Fibroblast of villous mesenchyme (primary cell): ENCODE measurements at places on chromosomes 3 and 15. TPM values are rescaled to one million over a fixed set of nuclear protein-coding genes. Genes with fewer than 3 reads are reported as not detected.

GRCh38 chr3:178505832-178506231 lies 30.4 kb upstream of the KCNMB2 start:
- no peak for DNase-seq

GRCh38 chr15:91237445-91237844 lies 137.4 kb downstream of the SV2B start:
- no peak for DNase-seq

GRCh38 chr15:88426304-88426703 lies 40.9 kb downstream of the MRPL46 start:
- no peak for DNase-seq

DNA sequence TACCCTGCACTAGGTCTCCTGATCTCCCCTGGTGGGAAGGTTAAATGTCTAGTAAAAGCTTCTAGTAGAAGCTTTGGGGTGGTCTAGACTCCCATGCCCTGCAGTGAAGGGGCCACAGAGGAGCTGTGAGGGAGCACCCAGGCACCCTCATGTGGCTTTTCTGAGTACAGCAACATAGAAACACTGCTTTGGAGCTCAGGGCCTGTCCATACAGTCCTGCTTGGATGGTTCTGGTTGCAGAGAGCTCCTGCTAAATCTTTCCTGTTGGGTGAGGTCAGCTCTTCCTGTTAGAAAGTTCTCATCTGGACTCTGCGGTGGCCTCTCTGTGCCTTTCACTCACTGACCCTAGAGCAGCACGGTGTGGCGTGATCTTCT lies 47.8 kb downstream of the GPD1L start:
- peak; percentile 25 for DNase-seq

DNA sequence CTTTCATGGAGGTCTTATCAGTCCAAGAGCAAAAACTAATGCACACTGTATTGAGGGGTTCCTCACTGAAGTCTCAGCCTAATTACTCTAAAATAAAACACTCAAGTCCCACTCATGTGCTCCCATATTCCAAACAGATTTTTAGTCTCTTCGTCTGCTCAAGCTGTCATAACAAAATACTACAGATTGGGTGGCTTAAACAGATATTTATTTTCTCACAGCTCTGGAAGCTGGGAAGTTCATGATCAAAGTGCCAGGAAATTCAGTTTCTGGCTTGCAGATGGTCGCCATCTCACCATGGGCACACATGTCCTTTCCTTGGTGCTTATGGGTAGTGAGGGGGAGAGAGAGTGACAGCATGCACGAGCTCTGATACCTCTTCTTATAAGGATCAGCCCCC lies 147.5 kb downstream of the ANXA2 start:
- no peak for DNase-seq

DNA sequence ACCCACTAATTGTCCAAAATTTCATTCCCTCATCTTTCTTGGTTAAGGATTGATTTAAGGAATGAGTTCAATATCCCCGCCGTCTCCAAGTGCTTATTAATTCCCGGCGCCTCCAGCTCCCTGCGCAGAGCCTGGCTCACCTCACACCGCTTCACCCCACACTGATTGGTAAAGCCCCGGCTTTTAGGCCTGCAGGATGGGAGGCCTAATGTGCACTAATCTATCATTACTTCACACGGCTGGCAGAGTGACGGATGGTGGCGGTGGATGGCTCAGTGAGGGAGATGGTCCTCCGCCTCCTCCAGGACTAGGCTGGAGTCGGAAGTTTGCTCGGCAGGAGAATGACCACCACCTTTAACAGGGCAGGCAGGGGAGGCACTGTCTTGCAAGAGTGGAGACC lies 81.7 kb downstream of the MEGF11 start:
- no peak for DNase-seq

DNA sequence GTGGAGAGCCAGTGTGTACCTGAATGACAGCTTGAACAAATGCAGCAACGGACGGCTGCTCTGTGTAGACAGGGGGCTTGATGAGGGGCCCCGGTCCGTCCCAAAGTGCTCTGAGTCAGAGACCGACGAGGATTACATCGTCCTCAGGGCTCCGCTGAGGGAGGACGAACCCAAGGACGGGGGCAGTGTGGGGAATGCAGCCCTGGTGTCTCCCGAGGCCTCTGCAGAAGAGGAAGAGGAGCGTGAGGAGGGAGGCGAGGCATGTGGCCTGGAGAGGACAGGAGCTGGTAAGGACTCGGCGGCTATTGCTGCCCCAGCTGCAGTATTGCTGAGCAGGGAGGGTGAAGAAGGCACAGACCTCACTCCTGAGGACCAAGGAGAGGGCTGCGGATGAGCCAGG lies 54.4 kb upstream of the WNT7A start:
- DNase-seq, result no peak

DNA sequence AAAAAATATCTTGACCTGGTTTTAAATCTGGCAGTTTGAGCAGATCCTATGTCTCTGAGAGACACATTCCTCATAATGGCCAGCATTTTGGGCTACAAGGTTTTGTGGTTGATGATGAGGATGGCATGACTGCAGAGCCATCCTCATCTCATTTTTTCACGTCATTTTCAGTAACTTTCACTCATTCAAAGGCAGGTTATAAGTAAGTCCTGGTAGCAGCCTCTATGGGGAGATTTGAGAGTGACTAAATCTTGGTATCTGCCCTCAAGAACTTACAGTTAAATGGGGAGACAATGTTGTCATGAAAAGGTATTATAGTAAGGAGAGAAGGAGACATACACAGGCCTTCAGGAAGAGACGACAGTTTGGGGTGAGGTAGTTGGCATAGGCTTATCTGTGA lies 14.5 kb downstream of the TIGIT start:
- DNase-seq, result no peak

DNA sequence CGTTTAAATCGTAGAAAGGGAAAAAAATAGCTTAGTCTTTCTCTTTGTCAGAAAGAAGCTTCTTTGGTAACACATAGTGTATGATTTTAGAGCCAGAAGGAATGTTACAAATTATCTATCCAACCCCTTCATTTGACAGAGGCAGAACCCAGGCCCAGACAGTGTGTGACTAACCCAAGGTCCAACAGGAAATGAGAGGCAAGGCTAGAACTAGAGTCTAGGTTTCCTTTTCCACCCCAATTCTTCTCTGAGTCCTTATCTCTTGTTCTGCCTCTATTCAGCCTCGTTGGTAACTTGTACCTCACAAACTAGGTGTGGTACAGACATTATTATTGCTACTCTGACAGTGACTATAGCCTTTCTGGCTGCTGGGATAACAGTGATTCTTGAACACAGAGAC lies 39.3 kb downstream of the QTRT2 start:
- DNase-seq, result no peak

DNA sequence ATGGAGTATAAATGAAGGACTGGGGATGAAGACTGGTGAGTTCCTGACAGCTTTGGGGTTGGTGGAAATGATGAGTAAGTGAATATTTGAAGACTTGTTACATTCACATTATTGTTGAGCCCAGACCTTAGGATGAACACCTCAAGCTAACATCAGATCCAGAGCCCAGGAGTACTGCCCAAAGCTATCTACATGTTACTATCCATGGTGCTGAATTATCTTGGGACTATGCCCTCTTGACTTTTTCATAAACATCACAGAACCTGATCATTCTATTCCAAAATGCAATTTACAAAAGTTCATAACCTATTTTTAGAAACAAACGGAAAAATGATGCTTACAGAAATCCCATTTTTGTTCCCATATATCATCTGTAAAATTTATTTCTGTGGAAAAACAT lies 613.3 kb downstream of the TUSC7 start:
- DNase-seq, result peak; percentile 6

DNA sequence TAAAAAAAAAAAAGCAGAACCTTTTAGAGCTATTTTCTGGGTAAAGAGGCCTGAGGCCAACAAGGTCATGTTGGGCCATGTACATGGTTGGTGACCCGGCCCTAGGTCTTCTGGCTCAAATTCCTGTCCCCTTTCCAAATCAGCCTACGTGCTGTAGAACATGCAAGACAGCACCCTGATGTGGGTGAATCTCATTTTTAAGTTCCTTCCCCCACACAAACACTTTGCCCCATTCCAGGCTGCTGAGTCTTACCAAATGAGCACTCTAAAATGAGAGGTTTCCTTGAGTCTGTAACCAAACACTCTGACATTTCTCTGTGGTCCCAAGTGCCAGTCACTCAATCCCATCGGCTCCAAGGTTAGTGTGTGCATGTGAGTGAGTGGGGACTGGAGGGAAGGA lies 9.4 kb downstream of the BCL6 start:
- no peak for DNase-seq

GRCh38 chr3:30266524-30266923 lies 339.9 kb upstream of the TGFBR2 start:
- peak; percentile 52 for DNase-seq

GRCh38 chr3:33152363-33153360 lies 38.8 kb downstream of the CRTAP start:
- DNase-seq, result no peak

- DNase-seq, result peak; percentile 40
Observed at GRCh38 chr15:33098094-33099058, 96.1 kb downstream of the FMN1 start.

GRCh38 chr3:133328373-133328772 lies 71.5 kb upstream of the BFSP2 start:
- no peak for DNase-seq

- DNase-seq, result no peak
Observed at GRCh38 chr15:39059917-39060316, 495.3 kb upstream of the RASGRP1 start.

DNA sequence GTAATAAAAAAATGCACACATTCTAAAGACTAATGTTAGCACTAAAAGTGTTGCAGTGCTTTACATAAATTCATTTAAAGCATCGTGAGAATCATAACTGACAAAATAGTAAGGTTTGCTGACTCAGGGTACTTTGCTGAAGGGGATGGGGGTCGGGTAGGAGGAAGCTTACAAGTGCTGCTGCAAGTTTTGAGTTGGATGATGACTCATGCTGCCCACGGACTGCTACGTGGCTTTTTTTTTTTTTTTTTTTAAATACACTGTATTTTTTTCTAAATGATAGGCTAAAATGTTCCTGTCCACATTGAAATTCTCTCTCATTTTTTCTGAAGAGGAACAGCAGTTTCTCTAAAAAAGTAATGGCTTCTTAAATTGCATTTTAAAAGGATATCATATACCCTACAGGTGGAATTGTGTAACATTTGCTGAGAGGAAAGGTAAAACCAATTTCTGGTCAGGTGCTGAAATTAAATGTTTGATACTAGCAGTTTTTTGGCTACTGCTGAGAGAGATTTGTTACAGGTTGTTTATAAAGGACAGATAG lies 2.2 kb downstream of the MAPK6 start:
- DNase-seq, result peak; percentile 96

DNA sequence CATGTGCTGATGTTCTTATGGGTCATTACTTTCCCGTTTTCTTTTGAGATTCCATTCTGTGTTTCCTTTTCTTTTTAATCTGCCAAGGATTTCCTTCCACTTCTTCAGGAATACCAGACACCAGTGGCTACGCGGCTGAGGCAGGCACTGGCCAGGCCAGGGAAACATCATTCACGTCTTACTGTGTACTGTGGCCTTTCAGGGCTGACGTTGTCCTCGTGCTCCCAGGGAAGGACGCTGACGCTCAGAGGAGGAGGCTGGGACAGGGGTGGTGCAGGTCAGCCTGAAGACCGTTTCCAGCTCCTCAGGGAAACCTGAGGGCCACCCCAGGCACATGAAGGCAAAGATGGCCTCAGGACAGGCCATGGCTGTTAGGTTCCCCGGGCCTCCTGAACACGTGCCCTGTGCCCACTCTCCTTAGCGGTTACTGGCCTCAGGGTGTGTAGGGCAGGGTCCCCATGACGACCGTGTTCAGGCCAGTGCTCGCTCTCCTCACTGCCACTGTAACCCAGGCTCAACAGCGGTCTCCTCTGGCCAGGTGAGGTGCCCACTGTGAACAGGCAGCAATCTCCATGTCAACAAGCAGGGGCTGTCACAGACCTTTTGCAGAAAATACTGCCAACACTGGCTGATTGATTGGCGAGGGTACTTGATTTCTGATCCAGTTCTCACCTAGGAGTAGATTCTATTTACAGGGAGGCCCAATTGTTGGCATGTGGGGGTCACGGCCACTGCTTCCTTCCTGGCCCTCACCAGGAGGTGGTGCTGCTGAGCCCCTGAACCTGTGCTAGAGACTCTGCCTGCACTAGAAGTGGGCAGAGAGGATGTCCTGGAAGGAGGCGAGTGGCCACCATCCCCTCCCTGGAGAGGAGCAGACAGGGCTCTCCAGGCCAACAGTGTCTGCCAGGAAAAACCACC lies 169.5 kb downstream of the ATP10A start:
- DNase-seq, result no peak

DNA sequence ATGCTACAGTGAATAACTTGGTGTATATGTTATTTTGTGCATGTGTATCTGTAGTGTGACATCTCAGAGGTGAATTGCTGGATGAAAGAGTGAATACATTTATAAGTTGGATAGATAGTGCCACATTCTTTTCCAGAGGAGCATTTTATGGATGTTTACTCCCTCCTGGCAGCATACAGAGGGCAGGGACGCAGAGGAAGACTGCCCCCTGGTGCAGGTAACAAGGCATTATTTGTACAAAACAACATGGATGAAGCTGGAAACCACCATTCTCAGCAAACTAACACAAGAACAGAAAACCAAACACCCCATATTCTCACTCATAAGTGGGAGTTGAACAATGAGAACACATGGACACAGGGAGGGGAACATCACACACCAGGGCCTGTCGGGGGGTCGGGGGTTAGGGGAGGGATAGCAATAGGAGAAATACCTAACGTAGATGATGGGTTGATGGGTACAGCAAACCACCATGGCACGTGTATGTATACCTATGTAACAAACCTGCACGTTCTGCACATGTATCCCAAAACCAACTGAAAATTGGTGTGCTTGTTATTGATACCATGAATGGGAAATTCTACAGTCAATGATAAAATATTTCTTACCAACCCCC lies 57.9 kb upstream of the CTXND1 start:
- DNase-seq, result peak; percentile 37

- DNase-seq, result no peak
Observed at GRCh38 chr3:56269755-56270535, 198.3 kb downstream of the ERC2 start.

GRCh38 chr3:151804267-151804666 lies 9.6 kb upstream of the AADAC start:
- DNase-seq, result no peak

DNA sequence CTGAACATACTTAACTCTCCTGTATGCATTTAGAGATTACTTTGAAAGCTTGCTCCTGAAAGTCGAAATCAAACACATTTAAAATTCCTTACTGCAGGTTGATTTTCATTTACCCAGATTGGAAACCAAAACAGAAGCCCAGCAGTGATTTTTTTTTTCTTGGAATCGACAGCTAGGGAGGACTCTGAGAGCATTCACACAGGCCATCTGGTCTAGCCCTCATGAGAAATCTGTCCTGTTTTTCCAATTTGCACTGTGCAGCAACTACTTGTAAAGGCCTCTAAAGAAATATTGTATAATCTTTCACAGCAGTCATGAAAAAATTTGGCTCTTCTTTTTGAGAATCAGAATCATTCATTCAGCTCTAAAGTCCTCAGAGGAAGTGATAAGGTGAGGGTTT lies 179.2 kb downstream of the KCNAB1 start:
- DNase-seq, result no peak

- DNase-seq, result no peak
Observed at GRCh38 chr15:63888146-63888545, 54.4 kb upstream of the HERC1 start.

Gene DNAH12
- total RNA-seq, result under 0.01 TPM in 2 replicates

Gene CPNE9
- not detected in 2 replicates for total RNA-seq

Gene SLC24A5
- total RNA-seq, result not detected in 2 replicates

Gene GRAMD1C
- total RNA-seq, result 2.2 and 2.3 TPM in 2 replicates

Gene SMAD3
- 30.3 and 67.8 TPM in 2 replicates for total RNA-seq

Gene PRR23C
- total RNA-seq, result not detected in 2 replicates

Gene GPR27
- not detected in 2 replicates for total RNA-seq

Gene NT5DC2
- total RNA-seq, result 45.8 and 85.0 TPM in 2 replicates

Gene ATP8B4
- 4.2 and 90.2 TPM in 2 replicates for total RNA-seq

Gene TPRG1
- 1.3 and 3.5 TPM in 2 replicates for total RNA-seq

Gene TP53BP1
- 83.4 and 94.1 TPM in 2 replicates for total RNA-seq

Gene PIF1
- total RNA-seq, result 9.7 and 11.2 TPM in 2 replicates

Gene TNNC1
- total RNA-seq, result 0.64 and 1.3 TPM in 2 replicates

Gene PLCH1
- 11.7 and 14.2 TPM in 2 replicates for total RNA-seq
